Activated CD4-positive, alpha-beta T cell treated with anti-CD3 and anti-CD28 coated beads for 36 hours (primary cell): ENCODE measurements at places on chromosomes 12 and 14.

DNA sequence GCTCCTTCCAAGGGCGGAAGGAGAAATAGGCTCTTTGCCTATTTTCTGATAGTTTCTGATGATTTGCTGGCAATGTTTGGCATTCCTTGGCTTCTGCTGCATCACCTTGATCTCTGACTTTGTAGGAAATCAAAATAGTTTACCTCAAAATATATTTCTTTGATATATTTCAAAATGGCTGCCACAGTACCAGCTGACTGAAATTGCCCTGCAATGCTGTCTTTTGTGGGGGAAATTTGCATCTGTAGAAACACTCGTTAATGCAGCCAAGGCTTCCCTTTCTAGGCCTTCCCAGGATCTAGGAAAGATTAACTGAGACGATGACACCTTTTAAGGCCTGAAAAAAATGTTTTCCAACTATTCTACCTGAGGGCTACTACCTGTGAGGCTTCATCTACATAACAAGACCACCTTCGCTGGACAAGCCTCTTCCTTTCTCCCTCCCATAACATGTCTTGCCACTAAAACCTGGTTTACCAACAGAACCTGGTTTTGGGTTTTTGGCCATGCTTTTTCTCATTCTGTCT is 212.8 kb upstream of the SSTR1 start:
- no peak for DNase-seq

DNA sequence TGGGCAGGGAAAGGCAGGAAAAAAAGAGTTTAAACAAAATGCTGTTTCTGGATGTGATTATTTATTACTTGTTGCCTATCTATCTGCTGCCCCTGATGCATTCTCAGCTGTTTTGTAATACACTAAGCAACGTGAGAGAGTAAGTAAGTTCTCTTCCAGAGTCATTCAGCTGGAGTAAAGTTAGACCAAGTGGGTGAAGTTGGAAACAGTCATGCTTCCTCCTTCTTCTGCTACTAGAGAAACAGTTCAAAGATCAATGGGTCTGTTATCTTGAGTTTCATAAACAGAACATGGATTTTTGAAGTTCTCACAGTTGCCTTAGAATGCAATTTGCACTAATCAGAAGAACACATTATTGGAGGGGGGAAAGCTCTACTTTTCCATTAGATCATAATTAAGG is 279.3 kb downstream of the EGLN3 start:
- no peak for DNase-seq

DNA sequence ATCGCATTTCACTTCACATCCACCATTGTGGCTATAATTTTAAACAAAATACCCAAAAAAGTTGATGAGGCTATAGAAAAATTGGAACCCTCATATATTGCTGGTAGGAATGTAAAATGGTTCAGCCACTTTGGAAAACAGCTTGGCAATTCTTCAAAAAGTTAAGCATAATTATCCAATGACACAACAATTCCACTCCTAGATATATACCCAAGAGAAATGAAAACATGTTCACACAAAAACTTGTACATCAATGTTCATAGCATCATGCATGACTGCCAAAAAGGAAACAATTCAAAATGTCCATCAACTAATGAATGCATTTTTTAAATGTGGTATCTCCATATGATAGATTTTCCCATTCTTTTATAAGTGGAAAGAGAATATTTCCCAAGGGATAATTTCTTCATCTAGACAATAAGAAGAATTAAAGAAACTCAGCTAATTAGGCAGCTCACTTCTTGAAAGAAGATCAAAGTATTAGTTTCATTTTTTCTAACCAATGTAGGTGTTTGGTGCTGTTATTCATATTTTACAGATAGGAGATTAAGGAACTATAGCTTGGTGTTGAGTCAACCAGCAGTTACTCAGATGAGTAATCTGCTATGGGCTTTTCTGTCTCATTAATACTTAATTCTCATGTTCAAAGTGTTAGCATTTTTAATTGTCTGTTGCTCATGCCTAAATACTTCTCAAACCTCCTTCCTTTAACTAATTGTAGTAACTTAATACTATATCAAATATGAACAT is 32.8 kb downstream of the YEATS4 start:
- no peak for DNase-seq

GRCh38 chr14:88934351-88934806 is 109.9 kb downstream of the TTC8 start:
- DNase-seq, result no peak
